ENCODE measurements at places on chromosomes 11 and 22.

DNA sequence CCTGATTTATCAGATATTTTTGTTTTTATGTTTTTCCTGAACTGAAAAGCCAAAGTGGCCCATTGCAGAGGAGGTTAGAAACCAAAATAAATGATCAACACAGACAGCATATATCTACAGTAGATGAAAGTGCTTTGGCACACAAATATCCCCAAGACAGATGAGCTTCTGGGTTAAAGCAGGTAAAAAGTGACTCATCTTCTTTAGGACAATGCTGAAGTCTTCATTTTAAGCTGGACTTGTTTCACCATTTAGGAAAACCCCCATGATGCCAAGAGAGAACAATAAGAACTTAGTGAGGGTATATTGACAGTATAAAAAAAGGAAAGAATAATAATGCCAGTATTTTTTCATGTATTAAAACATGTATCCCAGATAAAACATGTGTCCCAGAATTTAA, 100.8 kb upstream of the OR9G4 start:
- DNase-seq, result no peak

DNA sequence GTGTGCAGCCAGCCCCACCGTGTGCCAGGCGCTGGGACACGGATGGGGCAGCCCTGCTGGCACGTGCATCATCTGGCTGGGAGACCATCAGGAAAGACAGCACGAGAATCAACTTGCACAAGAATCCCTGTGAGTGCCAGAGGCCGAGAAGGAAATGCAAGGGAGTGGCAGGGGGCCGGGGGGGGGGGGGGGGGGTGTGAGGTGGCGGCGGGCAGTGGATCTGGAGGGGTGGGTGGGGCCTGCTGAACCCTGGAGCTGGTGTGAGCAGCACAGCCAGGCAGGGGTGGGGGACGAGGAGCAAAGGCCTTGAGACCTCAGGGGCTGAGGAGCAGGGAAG, 14.0 kb upstream of the FLRT1 start:
- no peak for DNase-seq

DNA sequence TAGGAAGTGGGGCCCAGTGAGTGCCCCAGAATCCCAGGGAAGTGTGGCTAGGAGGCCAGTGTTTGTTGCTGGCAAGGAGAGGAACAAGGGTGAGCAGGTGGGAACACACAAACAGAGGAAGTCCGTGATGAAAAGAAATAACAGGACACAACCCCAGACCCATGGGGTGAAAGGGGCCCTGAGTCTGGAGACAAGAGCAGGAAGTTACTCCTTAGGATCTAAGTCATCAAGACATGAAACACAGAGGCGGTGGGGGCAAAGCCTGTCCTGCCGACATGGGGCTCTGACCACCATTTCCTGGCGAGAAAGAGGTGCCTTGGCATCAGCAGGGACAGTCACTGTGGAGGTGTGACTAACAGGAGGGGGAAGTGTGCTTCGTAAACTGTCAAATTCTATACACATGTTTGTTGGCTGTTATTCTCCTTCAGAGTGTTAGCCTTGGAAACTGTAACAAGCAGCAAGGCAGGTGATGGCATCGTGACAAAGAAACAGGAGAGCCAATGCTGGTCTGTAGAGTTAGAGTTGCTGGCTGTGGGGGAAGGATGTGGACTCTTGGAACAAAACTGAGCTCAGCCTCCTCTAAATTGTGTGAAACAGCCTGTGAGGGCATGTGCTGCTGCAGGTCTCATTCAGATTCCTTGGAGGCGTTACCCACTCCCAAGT, 21.7 kb downstream of the CHST1 start:
- peak; percentile 44 for DNase-seq

DNA sequence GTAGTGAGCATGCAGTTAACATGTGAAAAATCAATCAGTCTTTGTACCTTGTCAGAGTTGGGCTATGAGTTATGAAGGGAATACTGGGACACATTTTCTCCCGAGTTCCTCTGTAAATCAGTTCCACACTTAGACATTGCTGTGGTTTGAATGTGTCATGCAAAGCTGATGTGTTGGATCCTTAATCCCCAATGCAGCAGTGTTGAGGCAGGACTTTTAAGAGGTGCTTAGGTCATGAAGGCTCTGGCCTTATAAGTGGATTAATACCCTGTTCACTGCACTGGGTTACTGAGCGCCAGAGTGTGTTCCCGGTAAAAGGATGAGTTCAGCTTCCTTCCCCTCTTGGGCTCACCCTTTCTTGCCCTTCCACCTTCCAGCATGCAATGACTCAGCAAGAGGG, 742.1 kb upstream of the TENM4 start:
- no peak for DNase-seq

- no peak for DNase-seq
These were observed 20.0 kb downstream of the TSPAN4 start for GRCh38 chr11:862696-863022.

DNA sequence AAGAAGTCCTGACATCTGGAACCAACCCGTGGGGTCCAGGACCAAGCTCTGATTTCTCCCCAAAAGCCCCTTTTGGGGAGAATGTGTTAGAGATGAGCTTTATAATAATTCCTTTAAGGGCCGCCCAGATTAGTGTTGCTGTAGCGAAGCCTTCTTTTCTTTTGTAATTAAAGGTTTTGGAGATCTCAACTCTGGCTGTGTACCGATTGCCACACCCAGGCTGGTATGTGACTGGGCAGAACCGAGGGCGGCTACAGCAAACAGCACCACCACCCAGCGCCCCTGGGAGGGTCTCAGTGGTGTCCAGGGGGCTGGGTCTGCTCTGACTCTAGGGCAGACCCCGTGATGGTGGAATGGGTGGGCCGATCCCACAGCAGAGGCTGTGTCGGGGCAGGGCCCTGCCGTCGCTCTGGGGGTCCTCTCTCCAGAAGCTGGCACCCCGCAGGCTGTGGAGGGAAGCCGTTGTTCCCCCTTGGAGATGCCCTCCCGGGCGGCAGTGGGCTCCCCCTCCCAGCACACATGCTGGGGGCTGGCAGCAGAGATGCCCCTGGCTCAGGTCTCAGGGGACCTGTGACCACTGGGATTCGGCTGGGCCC, 31.0 kb downstream of the TPCN2 start:
- DNase-seq, result no peak

DNA sequence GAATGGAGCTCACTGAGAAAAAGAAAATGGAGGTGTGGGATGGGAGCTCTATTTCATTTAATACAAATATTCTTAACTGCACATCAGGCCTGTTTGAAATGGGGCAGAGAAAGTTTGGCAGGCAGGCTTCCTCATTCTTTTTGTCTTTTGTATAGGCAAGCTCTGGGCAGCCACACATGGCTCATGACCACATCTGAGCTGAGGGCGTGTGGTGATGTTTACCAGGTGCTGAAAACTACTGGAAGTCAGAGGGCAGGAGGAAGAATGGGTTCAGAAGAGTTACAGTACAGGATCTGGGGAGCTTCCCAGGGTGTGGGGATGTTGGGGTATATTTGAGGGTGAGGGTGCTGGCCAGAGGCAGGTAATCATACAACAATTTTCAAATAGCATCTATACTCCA, 66.3 kb upstream of the NAV2 start:
- DNase-seq, result no peak

DNA sequence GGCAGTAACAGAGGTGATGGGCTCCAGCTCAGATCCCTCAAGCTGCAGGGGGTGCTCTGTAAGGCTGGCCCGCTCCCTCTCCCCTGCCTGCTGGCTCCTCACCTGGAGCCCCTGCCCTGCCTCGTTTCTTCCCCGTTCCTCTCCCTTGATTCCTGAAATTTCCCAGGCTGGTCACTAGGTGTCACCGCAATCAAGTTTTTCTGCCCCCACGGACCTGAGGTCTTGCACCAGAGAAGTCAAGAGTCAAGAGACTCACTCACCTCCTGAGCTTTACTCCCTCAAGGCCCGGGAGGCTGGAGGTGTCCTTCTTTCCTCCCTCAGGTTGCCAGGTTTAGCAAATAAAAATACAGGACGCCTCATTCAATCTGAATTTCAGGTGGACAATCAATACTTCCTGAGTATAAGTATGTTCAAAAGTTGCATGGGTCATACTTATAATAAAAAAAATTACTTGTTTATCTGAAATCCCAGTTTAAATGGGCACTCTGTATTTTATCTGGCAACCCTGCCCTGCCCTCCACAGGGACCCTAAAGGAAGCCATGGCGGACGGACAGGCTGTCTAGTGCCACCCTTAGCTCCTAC, 69.2 kb downstream of the SCUBE1 start:
- peak; percentile 73 for DNase-seq

DNA sequence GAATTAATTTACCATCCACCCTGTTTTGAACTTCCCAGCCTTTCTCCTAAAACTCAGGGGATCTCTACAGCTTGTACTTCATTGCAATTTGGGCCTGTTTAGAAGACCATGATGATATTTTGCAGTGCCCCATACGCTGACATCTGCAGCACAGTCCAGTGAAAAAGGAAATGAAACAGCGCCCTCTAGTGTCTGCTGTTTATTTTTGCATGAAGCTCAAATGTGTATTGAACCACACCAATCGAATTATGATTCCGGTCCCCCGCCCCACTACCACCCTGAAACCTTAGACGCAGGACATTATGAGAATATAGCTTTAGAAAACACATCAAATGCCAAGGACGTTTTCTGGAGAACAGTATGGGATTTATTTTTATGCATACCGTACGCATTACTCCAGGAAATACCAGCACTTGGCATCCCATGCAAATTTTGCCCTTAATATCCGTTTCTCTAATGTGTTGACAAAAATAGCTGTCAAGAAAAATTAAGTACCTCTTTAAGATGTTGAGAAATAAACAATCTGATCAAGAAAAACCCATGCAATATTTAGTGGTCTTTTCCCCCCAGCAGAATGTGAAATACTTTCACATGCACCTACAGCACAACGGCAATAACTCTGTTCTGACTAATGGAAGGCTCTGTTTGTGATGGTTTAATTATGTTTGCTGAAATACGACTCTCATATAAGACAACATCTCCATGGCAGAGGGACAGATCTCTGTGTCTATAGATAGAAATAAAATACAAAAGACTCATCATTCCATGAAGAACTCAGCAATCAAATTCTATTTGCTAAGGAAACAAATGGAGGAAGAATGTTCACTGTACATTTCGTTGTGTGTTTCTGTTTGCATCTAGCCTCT, 93.9 kb downstream of the TECTA start:
- DNase-seq, result peak; percentile 66

GRCh38 chr22:47589271-47590250, 827.1 kb downstream of the TBC1D22A start:
- DNase-seq, result no peak

GRCh38 chr11:88377646-88378045, 40.1 kb upstream of the CTSC start:
- no peak for DNase-seq

GRCh38 chr11:120261931-120262330, 22.0 kb downstream of the POU2F3 start:
- no peak for DNase-seq

DNA sequence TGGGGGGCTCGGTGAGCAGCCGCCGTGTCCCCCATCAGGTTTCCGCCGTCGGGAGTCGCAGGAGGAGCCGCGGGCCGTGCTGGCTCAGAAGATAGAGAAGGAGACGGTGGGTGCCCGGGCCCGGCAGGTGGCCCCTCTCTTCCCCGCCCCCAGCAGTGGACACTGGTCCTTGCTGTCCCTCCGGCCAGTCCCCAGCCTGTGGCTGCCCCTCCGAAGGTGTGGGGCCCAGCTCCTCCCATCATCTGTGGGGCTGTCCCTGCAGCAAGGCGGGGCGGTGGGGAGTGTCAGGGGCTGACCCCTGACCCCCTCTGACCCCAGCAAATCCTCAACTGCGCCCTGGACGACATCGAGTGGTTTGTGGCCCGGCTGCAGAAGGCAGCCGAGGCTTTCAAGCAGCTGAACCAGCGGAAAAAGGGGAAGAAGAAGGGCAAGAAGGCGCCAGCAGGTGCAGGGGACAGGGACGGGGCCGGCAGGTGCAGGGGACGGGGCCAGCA, 15.3 kb downstream of the EPS8L2 start:
- no peak for DNase-seq

DNA sequence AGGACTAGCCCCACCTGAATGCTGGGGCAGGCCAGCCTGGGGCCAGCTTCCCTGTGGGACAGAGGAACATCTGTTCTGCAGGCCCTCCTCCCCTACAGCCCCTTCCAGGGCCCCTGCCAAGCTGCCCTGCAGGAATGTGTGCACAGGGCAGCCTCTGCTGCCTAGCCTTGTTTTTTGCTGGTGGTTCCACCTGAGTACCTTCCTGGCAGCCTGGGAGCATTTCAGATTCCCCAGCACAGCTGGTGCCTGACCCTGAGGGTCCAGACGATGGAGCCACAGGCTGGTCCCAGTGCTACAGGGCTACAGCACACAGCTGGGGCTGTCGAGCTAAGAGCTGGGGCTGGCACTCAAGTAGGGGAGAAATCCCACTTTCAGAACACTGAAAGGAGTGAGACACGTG, 22.3 kb upstream of the GPR83 start:
- DNase-seq, result no peak

GRCh38 chr22:37260901-37261336, 16.9 kb upstream of the RAC2 start:
- peak; percentile 87 for DNase-seq

DNA sequence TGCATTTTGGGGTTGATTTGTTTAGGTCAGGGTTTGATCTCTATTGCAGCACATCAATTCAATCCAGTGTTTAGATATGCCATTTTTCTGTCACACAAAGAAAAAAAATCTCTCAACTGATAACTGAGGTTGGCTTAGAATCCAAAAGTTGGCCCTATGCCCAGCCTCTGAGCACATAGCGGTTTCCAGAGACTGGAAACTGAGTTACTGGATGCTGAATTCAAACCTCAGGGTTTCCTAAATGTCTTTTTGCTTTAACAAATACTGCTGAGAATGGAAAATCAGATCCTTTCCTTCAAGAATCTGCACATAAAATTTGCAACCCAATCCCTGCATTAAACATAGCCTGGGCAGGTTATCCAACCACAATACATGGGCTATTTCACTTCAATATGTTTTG, 4.0 kb downstream of the P4HA3 start:
- DNase-seq, result no peak

- DNase-seq, result no peak
These were observed 3.7 kb upstream of the SPON1 start for GRCh38 chr11:13958641-13959400.

DNA sequence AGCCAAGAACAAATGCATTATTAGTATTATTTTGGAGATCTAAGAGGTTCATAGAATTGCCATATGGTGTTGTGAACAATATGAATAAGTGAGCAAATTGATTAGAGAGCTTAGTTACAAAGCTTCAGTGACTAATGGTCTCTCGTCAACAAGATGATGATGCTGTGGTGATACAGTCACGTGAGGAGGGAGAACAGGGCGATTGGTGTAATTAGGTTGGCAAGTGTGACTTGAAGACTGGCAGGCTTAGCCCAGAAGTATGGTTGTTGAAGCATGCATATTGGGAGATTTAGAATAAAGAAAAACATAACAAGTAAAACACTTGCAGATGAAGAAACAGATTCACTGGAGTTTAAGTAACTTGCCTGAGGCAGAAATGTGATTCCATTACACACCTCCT, 100.6 kb upstream of the SORL1-AS1 start:
- DNase-seq, result no peak

All from activated CD8-positive, alpha-beta memory T cell treated with anti-CD3 and anti-CD28 coated beads for 24 hours (primary cell).